ENCODE measurements at places on chromosomes 3 and 15.

DNA sequence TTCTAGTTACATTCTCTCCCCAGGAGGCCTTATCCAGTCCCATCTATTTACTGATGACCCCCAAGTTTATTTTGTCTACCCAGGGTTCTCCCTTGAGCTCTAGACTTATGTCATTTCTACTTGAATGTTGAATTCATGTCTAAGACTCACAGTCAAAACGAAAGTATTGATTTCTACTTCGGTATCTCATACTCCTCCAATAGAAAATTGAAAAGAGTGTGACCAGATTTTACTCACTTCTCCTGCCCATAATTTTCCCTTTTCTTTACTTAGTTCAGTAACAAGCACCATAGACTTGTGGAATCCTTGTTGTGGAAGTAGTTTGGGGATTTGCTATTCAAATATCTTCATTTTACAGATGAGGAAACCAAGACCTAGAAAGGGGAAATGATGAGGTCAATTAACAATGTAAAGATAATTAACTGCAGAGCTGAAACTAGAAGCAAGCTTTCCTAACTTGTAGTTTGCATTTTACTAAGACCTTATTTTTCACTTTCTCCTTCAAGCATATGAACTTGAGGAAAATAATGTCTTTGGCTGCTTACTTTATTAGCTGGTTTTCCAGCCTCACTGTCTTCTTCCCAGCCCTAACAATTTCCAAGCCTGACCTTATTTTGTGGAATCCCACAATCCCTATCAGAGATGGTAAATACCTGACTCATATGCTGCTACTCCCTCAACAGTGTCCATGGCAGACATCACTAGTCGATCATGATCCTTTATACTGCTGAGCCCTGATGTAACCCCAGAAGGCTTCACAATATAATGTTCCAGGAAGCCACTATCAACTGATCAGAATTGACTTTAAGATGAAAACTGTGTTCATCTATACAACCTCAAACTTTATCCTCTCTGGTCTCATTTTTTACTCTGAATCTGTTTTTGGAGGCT is 123.9 kb upstream of the AGBL1 start:
- DNase-seq, result no peak

- DNase-seq, result no peak
Observed at GRCh38 chr3:148880681-148881080, 15.6 kb downstream of the CPA3 start.

GRCh38 chr3:11672363-11672762 is 28.6 kb upstream of the VGLL4 start:
- no peak for DNase-seq

GRCh38 chr15:73932381-73933191 is 6.3 kb downstream of the LOXL1 start:
- DNase-seq, result no peak

DNA sequence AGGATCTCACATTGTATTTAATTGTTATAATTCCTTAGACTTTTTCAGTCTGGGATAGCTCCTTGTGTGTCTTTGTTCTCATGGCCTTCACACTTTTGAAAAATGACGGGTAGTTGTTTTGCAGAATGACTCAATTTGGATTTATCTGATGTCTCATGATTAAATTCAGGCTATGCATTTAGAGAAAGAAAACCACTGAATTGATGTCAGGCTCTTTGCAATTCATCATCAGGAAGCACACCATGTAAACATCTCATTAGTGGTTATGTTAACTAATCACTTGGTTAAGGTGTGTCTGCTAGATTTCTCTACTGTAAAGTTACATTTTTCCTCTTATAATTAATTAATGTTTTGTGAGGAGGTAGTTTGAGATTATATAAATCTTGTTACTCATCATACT is 8.0 kb upstream of the SLC22A13 start:
- no peak for DNase-seq

GRCh38 chr15:55267401-55268175 is 22.0 kb downstream of the RAB27A start:
- no peak for DNase-seq

DNA sequence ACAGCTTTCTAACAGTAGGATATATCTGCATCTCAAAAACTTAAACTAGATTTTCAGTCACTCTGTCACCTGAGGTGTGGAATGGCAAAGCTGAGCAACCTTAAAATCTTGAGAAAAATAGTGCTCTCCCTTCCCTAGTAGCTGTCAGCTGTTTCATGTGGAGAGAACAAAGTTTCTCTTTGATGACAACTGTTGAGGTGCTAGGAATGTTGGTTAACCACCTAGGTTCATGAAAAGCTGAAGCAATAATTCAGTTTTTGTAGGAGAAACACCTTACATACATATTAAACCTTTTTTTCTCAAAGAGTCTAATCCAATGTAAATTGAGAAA is 40.8 kb downstream of the TCF12 start:
- no peak for DNase-seq

DNA sequence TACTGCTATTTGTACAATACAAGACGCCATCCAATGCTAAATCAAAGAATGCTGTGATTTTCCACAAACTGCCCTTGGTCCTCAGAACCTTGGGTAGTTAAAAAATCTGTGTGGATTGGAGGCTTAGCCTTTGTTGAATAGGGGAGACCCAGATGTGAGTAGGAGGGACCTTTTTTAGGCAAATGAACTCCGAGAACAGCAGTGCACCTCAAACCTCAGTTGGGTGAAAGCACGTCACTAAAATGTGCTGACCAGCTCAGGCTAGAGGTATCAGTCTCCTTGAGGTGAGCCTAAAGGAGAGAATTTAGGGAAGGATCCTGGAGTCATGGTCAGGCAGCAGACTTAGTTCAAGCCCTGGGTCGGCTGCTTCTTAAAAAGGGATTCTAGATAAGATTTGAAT is 200.7 kb downstream of the SOX2 start:
- no peak for DNase-seq

DNA sequence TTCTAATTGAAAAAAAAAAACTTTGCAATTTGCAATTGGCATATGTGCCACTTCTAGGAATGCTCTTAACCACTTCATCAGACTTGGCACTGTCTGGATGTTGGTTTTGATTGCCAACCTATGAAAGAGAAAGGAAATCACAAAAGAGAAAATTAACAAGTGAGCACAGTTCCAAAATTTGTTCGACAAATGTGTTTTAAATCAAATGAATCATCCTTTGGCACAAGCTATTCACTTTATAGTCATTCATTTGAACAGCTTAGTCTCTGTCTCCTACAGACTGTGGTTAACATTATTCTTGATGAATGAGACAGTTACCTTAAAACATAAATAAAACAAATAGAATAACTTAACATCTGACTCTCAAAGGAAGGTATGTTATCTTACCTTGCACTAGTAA is 265.0 kb downstream of the EPHA3 start:
- no peak for DNase-seq

- DNase-seq, result no peak
Observed at GRCh38 chr15:88498996-88499395, 31.5 kb downstream of the MRPS11 start.

DNA sequence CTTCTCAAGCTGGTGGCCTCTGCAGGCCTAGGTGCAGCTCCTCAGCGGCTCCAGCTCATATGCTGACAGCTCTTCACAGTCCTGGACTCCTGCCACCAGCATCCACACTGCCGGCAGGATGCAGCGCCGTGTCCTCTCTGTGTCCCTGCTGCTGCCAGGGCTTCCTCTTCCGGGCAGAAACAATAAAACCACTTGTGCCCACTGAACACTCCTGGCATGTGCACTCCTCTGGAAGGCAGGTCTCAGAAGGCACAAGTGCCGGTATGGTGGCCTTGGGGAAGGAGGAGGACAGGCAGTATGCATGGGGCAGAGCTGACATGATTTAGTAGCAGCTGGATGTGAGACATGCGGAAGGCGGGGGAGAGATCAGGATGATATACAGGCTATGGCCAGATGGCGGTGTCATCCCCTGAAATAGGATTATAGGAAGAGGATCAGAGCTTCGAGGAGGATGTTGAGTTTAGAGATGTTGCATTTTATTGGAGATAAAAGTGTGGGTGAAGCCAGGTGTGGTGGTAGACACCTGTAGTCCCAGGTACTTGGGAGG is 7.5 kb upstream of the MAN2A2 start:
- no peak for DNase-seq

- no peak for DNase-seq
Observed at GRCh38 chr3:185728630-185729336, 96.1 kb downstream of the IGF2BP2 start.

GRCh38 chr15:63605816-63606215 is 8.6 kb downstream of the FBXL22 start:
- no peak for DNase-seq

GRCh38 chr3:50173685-50174516 is 17.5 kb upstream of the GNAT1 start:
- no peak for DNase-seq

GRCh38 chr3:198071602-198072287 is 111.7 kb downstream of the LMLN start:
- DNase-seq, result no peak

DNA sequence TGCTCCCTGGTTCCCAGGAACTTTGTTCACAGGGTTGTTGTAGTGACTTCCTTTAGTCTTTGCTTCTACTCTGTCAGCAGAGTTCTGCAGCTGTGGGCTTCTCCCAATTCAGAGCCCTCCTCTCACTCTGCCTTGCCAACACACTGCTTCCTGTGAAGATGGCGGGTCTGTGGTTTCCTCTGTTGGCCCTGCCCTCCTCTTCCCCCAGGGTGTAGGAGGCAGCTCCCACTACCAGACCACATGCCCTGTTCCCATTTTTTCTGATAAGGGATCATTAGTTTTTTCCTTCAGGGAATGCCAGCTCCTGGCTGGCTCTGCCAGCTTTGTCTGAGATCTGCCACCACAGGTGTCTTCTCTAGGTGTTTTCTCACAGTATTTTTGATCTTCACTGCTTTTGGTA is 12.7 kb downstream of the SPSB4 start:
- DNase-seq, result no peak

DNA sequence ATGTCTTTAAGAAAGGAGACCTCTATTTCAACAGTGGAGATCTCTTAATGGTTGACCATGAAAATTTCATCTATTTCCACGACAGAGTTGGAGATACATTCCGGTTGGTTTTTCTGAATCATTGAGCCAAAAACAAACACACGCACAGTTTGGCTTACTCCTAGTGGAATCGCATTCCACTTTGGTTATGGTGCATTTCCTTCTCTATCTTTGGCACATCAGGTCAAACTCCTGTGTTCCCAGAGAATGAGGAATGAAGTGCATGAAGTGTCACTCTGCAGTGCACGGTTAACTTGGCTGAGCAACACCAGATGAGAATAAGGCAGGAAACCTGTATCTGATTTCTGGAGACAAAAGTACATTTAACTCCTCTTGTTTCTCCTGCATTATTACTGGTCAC is 38.5 kb downstream of the HDC start:
- no peak for DNase-seq

DNA sequence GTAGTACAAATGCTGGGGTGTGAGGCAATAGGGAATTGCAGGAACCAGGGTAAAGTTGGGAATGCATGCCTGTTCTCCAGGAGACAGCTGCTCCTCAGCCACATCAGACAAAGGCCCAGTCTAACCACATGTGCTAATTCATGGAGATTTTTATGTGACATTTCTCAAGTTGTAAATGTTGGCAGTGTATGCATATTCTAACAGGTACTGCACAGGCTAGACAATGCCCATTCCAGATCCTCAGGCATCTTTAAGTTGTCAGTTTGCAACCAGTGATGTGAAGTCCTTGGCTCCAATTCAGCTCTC is 84.9 kb downstream of the EEFSEC start:
- no peak for DNase-seq

DNA sequence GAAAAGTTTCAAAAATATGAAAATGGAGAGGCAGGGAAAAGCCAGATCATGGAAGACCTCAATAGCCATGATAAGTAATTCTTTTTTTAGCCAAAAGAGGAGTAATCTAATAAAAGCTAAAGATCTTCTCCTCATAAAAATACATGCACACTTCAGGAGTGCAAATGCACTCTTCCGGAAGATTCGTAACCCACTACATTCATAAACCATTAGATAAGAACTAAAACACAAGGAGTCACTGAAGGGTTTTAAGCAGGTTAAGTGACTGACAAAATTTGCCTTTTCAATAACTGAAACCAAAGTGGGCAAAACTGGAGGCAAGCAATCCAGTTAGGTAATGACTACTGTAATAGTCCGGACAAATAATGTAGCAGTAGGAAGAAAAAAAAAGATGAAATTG is 46.0 kb downstream of the UBE3A start:
- DNase-seq, result no peak

- no peak for DNase-seq
Observed at GRCh38 chr3:139519998-139520737, 19.4 kb downstream of the RBP1 start.

DNA sequence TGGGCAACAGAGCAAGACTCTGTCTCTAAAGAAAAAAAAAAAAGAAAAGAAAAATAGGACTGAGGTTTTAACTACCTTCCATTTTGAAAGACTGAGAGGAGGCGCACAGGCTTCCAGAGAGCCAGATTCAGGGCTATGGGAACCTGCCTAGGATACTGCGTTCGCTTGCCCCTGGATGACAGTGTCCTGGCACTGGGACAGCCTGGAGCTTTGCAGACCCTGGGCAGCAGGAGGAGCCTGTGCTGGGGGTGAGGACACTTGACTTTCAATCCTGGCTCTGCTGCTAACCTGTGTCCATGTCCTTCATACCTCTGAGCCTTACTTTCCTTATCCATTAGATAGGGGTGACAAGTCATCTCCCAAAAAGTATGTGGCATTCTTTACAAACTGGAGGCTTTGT is 31.2 kb downstream of the CD276 start:
- no peak for DNase-seq

GRCh38 chr15:29046281-29046810 is 160.6 kb downstream of the APBA2 start:
- DNase-seq, result no peak

DNA sequence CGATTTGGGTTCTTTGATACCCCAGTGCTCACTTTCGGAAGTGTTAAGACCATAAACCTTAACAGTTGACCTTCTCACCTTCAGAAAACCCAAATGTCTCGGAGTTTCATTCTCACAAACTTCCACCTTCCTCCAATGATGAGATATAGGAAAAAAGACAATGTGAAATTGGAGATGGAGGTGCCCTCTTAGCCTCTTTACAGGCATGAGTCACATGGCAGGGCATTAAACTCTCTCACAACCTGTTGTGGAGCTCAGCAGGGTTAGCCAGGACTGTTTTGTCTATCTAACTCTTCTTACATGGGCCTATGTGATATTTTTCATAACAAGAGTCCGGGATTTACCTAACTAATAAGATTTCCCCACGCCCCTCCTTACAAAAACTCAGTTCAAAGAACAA is 10.7 kb downstream of the AGTR1 start:
- no peak for DNase-seq

- DNase-seq, result no peak
Observed at GRCh38 chr3:132418916-132419315, 1.6 kb downstream of the DNAJC13 start.

- no peak for DNase-seq
Observed at GRCh38 chr15:67720556-67721175, 104.6 kb upstream of the SKOR1 start.

DNA sequence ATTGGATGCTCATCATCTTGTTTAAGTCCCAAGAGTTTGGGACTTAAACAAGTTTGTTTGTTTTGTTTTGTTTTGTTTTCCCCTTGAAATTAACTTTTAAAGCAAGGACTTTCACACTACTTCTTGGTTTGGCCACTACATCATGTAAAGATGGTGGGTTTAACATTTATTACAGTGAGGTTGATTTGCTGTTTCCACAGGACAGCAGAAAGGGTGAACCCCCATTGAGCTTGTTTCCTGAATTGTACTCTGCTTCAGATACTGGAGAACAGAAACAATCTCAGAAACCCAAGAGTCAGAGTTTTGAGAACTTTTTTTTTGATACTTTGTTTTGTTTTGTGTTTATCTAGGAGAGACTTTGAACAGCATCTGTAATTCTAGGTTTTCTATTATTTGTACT is 6.7 kb downstream of the POU1F1 start:
- no peak for DNase-seq

GRCh38 chr15:61196711-61197586 is 32.2 kb downstream of the RORA start:
- DNase-seq, result no peak

- no peak for DNase-seq
Observed at GRCh38 chr3:53114412-53115074, 15.7 kb downstream of the RFT1 start.

Data from NCI-H510A (cell line).